ENCODE measurements at places on chromosomes 7 and 10.

DNA sequence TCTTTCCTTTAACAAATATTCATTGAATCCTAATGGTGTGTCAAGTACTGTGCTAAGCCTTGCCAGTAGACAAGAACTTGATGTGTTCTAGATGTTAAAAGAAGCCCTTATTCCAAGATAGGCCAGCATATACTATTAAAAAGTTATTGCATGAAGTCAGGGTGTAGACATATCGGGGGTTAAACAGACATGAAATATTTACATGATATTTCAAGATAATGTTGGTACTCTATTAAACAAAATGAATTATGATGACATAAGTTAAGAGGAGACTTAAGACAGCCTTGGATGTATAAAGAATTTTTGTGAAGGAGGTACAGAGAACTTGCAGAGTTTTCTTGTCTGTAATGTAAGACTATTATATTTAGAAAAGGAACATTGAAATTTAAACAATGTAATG lies 44.8 kb downstream of the HDAC9 start:
- DNase-seq: no peak

GRCh38 chr10:119221666-119222065 lies 14.3 kb downstream of the GRK5 start:
- no peak for DNase-seq

GRCh38 chr10:51073453-51074237 lies 642 bp upstream of the PRKG1 start:
- DNase-seq: no peak

DNA sequence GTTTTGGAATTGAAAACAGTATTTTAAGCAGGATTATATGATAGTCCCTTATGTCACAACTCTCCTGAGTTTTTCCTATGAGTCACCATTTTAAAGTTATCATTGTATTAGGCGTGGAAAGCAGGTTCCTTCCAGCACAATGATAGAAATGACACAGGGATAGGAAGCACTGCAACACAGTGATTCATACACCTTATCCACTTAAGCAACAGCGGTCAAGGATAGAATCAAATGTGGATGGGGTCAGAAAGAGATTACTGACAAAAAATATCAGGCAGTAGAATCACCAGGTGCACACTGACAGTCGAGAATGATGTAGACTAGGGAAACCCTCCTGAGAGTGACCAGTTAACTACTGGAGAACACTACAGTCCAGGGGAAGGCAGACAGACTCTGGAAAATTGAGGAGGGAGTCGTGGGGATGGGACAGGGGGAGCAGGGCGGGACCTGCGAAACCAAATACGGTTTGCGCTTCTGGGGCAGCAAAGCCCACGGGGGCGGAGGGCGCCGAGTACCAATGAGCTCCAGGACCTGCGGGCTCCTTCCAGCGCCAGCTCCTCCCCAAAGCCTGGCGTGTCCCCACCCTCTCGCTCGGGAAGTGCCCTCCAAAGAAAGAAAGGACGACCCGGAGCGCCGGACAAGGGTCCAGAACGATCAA lies 479 bp downstream of the PNPLA8 start:
- DNase-seq: no peak

GRCh38 chr7:47413526-47414341 lies 168.2 kb downstream of the TNS3 start:
- DNase-seq: no peak

GRCh38 chr7:151007469-151007898 lies 16.7 kb downstream of the NOS3 start:
- no peak for DNase-seq

- no peak for DNase-seq
Measured at GRCh38 chr10:30353851-30354250, 4.8 kb upstream of the MTPAP start.

- DNase-seq: no peak
Measured at GRCh38 chr10:43056568-43057011, 20.3 kb upstream of the RET start.

DNA sequence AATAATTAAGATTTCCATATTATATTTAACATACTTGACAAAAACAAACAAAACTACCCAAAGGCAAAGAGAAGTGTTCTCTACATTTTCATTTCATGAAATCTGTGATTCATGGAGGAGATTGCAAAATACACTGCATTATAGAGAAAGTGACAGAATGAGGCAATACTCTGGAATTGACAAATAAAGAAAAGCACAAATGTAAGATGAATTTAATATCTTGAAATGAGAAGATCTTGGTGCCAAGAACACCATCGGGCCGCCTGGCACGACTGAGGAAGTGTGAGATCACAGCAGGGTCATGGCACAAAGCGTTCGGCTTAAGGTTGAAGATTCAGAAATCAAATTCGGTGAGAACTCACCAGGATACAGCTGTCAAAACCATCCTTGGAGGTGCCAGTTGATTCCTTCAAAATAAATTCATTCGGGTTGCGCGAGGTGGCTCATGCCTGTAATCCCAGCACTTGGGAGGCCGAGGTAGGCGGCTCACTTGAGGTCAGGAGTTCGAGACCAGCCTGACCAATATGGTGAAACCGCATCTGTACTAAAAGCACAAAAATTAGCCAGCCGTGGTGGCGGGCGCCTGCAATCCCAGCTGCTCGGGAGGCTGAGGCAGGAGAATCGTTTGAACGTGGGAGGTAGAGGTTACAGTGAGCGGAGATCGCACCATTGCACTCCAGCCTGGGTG lies 174.0 kb upstream of the PFKP start:
- no peak for DNase-seq

DNA sequence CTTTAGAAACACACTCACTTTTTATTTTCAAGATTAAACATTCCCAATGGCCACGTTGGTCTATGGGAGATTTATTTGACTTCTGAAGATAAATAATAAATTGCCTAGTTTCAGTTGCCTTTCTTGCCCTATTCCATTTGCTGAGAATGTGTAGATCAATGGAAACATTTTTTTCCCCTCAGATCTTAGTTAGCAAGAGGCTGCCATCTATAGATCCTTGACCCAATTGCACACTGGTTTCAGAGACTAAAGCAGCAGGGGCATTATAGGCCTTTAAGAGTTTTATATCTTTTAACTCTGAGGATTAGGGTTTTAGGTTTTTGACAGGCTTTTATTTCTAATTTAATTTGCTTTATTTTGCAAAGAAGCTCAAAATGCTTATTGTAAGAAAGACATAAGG lies 163.2 kb upstream of the GPR26 start:
- no peak for DNase-seq

DNA sequence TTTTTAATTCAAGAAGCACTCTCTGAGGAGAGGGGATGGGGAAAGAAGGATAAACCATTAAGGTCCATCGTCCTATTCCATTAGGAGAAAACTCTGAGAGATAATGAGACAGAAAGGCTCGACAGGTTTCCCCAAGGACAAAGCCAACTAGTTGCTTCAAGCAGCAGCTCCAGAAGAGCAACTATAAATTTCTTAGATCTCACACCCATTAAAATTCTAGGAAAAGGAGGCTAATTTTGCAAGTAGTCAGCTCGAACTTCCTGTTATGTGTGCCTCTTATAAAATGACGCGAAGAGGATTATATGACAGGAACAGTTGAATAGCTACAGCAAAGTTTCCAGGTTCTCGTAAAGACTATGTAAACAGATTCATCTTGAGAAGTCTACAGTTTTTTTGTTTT lies 52.0 kb upstream of the ST8SIA6 start:
- no peak for DNase-seq

DNA sequence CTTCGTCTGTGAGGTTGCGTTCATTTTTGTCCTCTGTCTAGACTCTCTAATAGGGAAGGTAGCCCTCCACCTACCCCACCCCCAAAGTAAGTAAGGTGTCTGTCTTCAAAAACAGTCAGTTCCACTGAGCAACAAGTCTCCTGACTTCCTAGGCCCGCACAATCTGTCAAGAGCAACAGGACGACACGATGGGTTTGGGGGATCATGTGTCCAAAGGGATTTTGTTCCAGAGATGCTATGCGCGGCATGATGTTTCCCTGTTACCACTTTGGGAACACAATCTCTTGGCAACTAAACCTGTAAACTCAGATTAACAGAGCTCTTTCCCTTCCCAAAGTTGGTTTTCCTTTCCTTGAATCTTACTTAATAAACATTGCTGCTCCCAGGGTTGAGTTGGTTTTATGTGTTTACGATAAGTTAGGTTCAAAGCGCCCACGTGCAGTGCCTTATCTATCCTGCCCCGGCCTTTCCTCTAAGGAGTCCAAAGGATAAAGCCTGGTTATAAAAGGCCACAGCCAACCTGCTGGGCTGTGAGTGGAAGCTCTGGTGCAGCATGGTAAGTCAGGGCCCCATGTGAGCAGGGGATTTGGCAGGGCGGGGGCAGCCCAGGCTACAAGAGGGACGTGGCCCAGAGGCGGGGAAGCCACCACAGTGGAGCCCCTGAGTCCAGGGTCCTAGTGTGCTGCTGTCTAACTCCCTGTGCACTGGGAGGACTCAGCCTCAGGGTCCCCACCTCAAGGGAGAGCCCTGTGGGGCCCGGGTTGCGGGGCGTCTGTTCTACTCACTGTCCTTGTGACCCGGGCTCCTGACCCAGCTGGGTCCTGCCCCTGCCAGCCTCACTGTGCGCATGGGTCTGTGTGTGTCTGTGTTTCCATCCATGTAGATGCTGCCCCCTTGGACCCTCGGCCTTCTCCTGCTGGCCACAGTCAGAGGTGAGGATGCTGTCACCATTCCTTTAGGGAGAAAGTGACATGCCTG lies at the start of gene PNLIPRP2:
Gene PNLIPRP2, plus strand, starts transcription at position 531 of the 978 bp plus-strand sequence.
- DNase-seq: no peak

GRCh38 chr7:5667391-5667790 lies 114.1 kb downstream of the RNF216 start:
- no peak for DNase-seq

GRCh38 chr7:148620749-148621359 lies 30.3 kb downstream of the C7orf33 start:
- no peak for DNase-seq

DNA sequence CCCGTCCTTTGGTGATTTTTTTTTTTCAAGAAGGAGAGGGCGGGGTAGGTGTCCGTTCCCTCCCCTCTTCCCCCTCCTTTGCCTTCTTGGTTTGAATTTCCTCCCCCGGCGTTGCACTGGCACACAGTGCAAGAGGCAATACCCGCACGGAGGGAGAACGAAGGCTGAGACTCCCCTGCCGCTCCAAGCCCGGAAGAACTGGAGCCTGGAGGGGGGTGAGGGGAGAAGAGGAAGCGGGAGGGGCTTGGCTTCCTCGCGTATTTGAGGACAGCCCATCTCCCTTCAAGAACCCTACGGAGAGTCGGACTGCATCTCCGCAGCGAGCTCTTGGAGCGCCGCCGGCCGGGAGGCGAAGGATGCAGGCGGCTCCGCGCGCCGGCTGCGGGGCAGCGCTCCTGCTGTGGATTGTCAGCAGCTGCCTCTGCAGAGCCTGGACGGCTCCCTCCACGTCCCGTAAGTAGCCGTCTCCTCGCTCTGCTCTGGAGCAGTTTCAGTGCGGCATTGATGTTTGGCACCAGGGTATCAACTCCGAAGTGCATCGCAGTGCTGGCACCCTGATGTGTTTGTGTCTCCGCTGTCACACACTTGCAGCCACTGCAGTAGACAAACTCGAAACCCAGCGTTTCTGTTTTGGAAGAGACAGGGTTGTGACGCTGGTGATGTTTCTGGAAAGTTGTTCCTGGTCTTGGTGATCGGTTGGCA lies at the start of gene CNTNAP2:
Gene CNTNAP2, plus strand, starts transcription at position 281 of the 702 bp plus-strand sequence. Its CDS starts 76 bp downstream, at position 357.
- DNase-seq: no peak

GRCh38 chr10:114441107-114441506 lies 36.8 kb upstream of the AFAP1L2 start:
- no peak for DNase-seq

GRCh38 chr10:32409741-32410140 lies 36.2 kb upstream of the CCDC7 start:
- DNase-seq: no peak

DNA sequence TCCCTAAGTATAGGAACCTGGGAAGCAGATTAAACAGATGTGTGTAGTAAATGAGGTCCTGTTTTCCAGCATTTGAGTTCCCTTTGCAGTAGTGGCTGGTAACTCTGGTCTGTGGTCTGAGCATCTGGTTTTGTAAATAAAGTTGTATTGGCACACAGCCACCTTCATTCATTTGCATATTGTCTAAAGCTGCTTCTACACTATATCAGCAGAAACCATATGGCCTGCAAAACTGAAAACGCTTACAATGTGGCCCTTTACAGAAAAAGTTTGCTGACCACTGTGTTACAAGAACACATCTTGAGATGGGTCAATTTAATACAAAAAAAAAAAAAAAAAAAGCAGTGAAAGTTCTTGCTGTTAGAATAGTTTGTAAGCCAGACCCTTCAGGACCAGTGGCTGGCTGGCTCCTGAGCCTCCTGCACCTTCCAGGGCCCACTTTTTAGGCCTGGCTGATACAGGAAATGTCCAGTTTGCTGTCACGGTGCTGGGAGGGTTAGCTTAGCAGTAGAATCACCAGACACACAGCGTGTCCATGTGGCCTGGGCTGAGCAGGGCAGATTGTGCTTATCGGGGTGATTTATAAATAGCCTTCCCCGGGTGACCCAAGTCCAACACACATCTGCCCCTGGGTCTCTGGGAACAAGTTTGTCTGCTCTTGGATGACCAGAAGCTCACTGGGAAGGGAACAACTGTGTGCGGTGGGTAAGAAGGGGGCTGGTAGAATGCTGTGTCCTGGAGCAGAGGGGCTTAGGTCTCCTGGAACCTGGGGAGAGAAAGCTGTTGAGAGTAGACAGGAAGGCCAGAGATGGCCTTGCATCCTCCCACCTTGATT lies 1.4 kb downstream of the C10orf71 start:
- DNase-seq: no peak

- DNase-seq: no peak
Measured at GRCh38 chr10:6141296-6142151, 52.7 kb downstream of the RBM17 start.

GRCh38 chr7:102279537-102280400 lies 6.9 kb upstream of the SH2B2 start:
- DNase-seq: peak; percentile 39

DNA sequence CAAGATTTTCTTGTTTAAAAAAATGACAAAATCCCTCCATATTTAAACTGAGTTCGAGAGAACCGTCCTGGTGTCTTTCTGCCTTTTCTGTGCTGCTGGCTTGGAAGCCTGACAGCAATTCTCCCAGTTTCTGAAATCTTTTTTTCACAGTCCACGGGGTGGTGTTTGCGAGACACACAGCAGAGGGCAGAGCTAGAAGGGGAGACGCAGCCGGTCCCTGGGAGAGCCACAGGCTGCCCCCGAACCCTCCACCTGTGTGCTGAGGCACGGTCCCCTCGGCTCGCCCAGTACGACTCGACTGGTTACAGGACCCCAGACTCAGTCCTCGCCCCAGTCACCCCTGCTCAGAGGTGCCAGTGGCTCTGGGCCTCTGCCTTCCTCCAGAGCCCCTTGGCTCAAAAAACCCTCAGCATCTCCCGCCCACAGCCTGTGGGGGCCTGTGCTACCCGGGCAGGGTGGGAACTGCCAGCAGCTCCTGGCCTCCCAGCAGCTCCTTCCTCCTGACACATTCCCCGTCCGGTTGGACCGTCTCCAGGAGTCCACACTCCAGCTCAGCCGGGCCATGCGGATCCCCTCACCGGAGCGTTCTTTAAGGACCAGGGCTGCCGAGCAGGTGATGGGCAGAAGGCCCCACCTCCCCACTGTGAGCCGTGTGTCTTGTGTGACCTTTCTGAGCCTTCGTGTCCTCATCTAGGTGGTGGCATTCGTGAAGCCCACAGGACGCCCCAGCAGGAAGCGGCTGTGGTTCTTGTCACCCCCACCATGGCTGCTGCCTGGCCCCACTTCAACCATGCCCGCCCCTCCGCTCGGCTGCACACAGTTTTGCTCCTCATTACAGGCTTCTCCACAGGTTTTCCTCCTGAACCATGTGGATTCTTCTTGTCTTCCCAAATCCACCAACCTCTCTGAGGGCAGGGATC lies 52.3 kb upstream of the EN2 start:
- DNase-seq: no peak
